ENCODE measurements at places on chromosomes 13 and 19. TPM values are rescaled to one million over a fixed set of nuclear protein-coding genes. Genes with fewer than 3 reads are reported as not detected.

The ANGPTL4 gene
- total RNA-seq = 26.3 TPM

The CYP4F22 gene
- total RNA-seq = not detected

The FAM174C gene
- 18.3 TPM for total RNA-seq

The ZNF527 gene
- 2.9 TPM for total RNA-seq

The MAP2K7 gene
- total RNA-seq = 12.8 TPM

The ELSPBP1 gene
- not detected for total RNA-seq

The FGF22 gene
- total RNA-seq = not detected

All from bladder microvascular endothelial cell (primary cell).